ENCODE measurements at places on chromosomes 12 and 14.

DNA sequence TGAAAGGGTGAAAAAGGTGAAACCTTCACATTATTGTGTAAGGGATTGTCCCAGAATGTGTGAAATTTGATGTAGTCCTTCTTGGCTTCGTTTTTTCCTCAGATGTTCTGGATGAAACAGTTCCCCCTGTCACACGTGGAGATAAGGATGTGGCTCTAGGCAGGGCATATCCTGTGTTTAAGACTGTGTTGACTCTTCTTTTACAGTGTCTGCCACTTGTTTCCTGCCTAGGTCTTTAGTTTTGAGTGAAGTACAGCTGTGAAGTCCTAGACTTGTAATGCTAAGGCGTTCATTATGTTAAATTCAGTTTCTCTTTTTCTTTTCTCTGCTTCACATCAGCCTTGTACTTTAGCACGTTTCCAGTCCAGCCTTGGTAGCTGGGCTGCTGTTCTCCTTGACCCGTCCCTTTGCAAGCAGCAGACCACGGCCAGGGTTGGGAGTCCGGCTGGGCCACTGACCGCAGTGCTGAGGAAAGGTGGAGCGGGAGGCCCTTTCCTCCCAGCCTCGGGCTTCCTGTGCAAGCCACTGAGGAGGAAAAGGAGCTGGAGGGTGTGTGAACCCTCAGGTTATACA is 59.1 kb downstream of the RASSF3 start:
- DNase-seq = peak; percentile 26

DNA sequence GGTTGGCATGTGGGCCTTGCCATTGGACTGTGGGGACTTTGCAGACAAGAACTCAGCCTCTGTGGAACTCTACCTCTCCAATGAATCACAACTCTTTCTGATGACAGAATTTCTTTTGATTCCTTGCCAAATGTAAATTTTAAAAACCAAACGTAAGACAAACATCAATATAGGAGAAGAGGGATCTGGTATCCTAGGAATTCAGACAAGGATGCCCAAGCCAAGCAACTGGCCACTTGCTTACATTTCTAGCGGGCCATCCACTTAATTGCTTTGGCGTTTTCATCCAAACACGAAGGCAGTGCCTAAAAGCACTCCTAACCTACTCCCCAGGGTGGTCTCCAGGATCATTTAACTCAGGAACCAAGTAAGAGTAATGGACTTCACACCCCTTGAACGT is 23.4 kb upstream of the RAB35 start:
- DNase-seq = no peak

- DNase-seq = no peak
These were observed 36.1 kb downstream of the SNX6 start for GRCh38 chr14:34593740-34594375.

- DNase-seq = no peak
These were observed 54.1 kb downstream of the FBRSL1 start for GRCh38 chr12:132544080-132544397.

- no peak for DNase-seq
These were observed 112.2 kb downstream of the CACNA1C start for GRCh38 chr12:2165021-2165420.

Measured in central memory CD8-positive, alpha-beta T cell (primary cell).